Hippocampal formation (tissue), 2 donors: ENCODE measurements at places on chromosomes 7 and 10.

DNA sequence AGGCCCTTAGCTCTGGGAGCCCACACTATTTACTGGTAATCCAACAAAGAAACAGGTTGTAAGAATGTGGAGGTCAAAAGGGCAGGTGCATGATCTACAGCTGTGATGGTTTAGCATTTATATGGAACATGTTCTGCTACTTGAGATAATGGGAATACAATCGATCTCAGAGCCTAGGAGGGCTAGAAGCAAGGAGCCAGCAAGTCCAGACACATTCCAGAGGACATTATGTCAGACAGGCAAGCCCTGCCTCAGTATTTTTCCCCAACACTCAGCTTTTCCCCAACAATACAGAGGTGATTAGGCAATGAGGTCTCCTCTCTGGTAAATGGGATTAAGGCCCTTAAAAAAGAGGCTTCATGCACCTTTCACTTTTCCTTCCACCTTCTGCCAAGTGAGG is 21.4 kb upstream of the GNAT3 start:
- no peak for DNase-seq

GRCh38 chr10:19577807-19578206 is 238.4 kb upstream of the PLXDC2 start:
- no peak for DNase-seq

DNA sequence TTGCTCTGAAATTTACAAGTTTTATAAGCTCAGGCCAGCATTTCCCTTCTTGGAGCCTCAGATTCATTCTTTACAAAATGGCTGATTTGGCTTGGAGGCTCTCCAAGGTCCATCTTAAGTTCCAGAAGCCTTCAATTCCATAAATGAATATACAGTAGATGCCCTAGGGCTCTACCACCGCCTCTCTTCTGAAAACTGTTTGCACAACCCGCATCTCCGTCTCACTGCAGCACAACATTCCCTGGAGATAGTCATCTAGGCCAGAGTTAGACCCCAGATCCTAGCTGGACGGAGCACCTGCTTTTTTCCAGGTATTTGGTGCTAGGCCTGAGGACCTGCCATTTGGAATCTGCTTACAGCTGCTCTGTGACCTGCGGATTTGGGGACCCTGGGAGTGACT is 50.5 kb upstream of the NRP1 start:
- DNase-seq, result no peak

GRCh38 chr7:55690-56248 is 136.6 kb upstream of the FAM20C start:
- no peak for DNase-seq

- no peak for DNase-seq
Observed at GRCh38 chr7:18900236-18900635, 217.2 kb downstream of the TWIST1 start.

GRCh38 chr7:133888061-133888930 is 238.8 kb upstream of the LRGUK start:
- no peak for DNase-seq

GRCh38 chr10:44011603-44011981 is 362.9 kb upstream of the ZNF32 start:
- no peak for DNase-seq

DNA sequence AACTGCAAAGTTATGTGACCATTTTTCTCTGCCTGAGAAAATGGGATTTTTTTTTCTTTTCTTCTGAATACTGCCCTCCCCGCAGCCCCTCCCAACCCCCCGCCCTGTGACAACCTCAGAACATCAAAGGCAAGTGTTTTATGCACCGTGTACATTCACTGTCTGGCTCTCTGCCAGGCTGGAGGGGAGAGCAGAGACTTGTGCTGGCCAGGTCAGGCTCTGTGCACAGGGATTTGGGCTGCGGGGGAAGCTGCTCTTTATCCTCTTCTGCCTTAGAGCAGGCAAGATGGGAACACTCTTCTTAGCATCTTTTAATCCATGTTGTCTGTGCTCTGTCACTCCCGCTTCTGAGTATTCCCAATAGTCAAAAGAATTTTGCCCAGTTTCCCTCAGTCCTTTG is 195.1 kb downstream of the CCSER2 start:
- DNase-seq, result no peak

DNA sequence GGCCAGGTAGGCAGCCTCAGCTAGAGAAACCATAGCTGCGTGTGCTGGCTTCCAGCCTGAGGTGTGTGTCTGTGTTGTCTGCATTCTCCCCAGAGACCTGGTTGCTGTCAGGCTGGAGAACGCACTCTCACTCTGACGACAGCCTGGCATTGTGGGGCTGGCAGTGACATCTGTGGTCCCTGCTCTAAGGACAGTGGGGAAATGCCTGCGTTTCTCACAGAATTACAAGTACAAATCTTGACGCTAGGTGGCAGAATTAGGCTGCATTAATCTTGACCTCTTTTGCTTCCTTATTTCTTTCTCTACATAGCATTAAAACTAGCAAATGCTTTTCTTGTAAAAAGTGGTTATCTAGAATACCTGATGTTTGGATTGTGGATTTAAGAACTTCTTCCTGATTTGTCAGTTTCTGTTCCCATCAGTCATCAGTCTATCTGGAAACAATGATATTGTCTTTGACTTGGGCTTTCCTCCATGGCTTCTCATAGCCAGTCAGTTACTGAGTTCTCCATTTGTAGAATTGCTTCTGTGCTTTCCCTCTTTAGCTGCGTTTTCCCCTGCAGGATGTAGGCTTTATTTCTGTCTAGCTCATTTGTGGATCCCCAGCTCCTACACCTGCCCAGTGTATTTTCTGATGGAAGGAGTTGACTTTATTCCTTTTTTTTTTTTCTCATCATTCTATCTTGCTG is 86.0 kb downstream of the FANK1 start:
- peak; percentile 79 for DNase-seq

GRCh38 chr7:116786791-116787443 is 75.5 kb upstream of the CAPZA2 start:
- no peak for DNase-seq

DNA sequence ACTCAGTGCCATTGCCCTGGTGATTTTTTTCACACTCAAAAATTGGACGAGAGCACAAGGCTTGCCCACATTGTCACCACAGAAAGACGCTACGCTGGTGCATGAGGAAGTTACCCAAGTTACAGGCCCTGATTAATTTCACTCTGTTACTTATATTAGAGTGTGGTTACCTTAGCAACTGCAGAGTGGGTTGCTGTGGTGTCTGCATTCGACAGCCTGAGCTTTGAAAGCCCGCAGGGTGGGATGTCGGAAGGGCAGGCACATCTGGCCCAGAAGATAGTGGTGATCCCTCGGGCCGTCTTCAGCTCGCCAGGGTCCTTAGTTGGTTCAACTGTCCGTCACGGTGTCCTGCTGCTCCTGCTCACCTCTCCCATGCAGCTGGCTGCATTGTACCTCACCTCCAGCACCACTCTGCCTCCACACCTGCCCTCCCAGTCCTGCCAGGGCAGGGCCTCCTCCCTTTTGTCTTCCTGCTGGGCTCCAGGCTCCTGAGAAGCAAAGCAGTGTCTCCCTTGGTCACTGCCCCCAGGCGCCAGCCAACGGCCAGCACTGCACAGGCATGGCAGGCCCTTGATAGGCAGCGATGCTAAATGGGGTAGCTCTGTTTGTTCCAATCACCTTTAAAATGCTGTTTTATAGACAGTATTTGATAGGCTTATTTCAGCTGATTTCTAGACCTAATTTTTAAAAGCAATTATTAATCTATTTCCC is 167.2 kb downstream of the EBF3 start:
- DNase-seq, result no peak

DNA sequence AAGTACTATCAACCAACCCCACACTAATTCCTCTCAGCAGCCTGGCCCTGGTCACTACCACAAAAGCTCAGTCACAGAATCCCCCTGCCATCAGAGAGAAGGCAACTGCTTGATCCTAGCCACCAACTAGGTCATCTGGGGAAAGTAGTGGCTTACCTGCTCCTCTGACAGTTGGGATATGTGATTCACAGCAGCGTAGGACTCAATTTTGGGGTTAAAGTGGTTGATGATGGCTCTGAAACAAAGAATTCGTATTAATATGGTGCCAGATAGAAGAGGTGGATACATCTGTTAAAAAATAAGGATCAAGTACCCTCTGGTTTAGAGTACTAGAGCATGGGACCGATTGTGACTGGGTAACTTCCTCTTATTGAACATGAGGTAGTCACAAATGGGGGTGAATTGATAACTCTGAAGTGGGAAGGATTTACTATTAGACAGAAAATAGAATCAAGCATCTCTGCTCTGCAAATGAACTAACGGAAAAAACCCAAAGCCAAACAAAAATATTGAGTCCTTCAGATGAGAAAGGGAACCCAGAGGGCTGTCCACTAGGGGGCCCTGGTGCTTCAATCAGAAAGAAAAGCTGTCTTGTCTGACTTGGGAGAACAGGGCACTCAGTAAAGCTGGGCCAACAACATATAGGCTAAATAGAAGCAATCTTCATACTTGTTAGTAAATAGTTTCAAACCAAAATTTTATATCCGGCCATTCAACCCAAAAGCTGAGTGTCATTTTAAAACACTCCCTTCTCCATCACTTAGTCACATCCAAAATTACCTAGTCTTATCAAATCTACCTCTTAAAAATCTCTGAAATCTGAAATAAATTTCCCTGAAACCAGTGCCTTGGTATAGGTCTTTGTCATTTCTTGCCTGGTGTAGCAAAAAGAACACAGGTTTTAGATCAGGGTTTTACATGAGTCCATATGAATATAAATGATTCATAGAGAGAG is 45.9 kb upstream of the KCNIP2 start:
- DNase-seq, result peak; percentile 80

- DNase-seq, result peak; percentile 57
Observed at GRCh38 chr10:124745673-124746072, 1.5 kb upstream of the FAM53B start.

- DNase-seq, result no peak
Observed at GRCh38 chr7:144818511-144818910, 17.3 kb downstream of the TPK1 start.

DNA sequence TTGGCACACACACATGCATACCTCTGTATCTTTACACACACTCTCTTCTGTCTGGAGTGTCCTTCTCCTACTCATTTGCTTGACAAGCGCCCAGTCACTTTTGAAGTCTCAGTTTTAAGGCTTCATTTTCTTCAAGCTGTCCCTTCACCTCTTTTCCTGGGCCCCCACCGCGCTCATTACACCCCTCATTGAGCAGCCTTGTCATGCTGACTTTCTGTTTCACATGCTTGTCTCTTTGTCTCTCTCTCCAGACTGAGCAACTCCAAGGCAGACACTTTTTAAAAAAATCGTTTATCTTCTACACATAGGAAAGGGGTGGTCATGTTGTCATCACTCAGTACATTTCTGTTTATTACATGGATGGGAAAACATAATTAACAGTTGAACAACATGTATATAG is 225.2 kb upstream of the FZD1 start:
- DNase-seq, result no peak

GRCh38 chr10:123883673-123884320 is 7.8 kb downstream of the CPXM2 start:
- DNase-seq, result no peak

GRCh38 chr7:32077806-32078205 is 7.6 kb upstream of the PDE1C start:
- DNase-seq, result no peak

DNA sequence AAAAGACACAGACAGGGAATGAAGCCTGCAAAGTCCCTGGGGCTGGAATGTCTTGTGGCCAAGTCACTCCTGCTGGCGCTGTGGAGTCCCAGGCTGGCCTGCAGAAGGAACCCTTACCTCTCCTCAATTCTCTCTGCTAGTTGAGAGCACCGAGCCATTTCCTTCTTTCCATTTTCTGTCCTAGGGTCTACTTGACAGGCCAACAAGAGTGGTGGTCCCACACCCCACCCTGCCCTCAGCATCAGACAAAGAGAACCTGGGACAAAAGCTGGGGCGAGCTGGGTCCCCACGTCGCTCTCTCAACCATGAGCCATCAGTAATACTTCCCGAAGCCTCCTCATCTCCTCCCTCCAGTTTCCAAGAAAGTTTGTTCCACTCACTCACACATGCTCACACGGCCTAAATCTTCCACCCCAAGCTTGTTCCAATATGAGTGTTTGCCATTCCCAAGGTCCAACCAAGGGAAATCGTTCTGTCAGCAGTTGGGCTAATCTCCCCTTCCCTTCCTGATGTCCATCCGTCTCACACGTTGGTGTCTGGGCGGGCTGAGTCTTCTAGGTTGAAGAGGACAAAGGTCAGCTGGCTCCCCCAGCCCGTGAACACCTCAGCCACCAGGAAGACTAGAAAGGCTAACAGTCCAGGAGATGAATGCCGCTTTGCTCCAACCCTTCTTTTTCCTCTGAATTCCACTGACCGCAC is 44.3 kb downstream of the CLEC2L start:
- DNase-seq, result no peak

GRCh38 chr10:5477948-5478693 is 21.2 kb downstream of the CALML5 start:
- DNase-seq, result no peak

DNA sequence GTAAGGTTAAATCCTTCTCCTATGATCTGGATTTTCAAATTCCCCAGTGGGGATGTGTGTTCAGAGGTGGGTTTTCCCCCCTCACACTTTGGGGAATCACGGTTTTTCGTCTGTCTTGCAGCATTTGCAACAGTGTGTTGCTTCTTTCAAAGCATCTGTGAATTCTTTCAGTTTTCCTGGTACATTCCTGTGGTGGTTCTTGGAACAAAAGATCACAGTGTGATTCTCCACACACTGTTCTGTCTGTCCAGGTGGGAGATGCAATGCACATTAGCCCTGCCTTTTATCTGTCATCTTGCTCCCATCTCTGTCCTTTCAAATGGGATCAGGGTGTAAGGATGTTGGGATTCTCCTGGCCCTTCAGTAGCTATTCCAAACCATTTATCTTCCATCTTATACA is 11.8 kb downstream of the AGK start:
- no peak for DNase-seq
